ENCODE measurements at places on chromosomes 13 and 19.

- no peak for DNase-seq
Observed at GRCh38 chr19:35006342-35006998, 6.3 kb downstream of the GRAMD1A start.

DNA sequence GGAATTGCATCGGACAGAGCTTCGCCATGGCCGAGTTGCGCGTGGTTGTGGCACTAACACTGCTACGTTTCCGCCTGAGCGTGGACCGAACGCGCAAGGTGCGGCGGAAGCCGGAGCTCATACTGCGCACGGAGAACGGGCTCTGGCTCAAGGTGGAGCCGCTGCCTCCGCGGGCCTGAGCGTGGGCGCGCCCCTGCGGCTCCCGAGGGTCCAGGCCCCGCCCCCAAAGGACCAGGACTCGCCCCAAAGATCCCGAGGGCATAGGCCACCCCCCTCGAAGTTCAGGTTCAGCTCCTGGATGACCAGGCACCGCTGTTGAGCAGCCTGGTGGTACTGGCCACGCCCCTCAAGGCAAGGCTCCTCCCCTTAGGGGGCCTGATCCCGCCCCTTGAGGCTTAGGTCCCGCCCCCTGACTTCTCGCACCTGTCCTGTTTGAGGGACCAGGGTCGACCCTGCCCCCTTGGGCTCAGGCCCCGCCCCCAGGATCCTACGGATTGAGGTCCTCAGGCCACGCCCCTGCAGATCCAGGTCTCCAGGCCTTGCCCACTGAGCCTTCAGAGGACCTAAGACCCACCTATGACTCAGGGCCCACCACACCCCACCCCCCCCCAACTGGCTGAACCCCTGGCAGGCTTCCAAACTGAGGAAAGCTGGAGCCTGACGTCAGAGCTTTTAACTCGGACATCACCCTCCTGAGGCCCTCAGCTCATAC, 43.1 kb downstream of the CYP4F22 start:
- peak; percentile 53 for DNase-seq

DNA sequence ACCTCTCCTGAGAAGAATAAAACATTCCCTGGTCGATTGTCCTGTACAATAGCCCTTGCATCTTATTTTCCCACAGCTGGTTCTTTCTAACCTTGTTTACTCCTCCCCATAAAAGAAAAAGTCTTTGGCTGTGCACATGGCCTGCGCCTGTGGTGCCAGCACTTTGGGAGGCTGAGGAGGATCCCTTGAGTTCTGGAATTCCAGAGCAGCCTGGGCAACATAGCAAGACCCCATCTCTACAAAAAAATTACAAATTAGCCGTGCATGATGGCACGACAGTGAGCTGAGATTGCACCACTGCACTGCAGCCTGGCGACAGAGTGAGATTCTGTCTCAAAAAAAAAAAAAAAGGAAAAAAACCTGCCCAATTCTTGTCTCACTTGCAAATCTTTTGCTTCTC, 7.2 kb upstream of the NUP62 start:
- DNase-seq: no peak

DNA sequence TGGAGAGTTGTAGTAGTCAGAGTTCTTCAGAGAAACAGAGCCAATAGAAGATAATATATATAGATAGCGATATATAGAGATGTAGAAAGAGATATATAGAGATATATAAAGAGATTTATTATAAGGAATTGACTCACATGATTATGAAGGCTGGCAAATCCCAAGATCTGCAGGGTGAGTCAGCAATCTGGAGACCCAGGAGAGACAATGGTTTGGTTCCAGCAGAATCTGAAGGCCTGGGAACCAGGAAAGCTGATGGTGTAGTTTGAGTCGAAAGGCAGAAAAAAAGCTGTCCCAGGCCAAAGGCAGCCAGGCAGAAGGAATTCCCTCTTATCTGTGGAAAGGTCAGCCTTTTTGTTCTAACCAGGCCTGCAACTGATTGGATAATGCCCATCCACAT, 194.1 kb downstream of the NUFIP1 start:
- no peak for DNase-seq

- DNase-seq: no peak
Observed at GRCh38 chr19:9995084-9995483, 15.2 kb downstream of the COL5A3 start.

DNA sequence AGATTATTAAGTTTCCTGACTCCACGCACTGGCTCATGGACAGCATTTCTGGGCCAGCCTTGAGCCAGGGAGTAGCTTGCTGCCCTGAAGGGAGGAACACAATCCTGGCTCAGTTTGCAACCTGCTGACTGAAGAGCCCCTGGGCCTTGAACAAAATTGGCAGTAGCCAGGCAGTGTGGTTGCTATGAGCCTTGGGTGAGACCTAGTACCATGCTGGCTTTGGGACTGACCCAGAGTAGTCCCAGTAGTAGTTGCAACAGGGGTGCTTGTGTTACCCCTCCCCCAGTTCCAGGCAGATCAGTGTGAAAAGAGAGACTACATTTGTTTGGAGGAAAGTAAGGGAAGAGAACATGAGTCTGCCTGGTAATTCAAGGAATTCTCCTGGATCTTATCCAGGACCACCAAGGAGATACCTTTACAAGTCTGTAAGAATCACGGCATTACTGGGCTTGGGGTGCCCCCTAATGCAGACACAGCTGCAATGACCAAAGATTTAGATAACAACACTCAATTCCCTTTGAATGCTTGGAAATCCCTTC, 22.0 kb downstream of the ITGBL1 start:
- DNase-seq: no peak

DNA sequence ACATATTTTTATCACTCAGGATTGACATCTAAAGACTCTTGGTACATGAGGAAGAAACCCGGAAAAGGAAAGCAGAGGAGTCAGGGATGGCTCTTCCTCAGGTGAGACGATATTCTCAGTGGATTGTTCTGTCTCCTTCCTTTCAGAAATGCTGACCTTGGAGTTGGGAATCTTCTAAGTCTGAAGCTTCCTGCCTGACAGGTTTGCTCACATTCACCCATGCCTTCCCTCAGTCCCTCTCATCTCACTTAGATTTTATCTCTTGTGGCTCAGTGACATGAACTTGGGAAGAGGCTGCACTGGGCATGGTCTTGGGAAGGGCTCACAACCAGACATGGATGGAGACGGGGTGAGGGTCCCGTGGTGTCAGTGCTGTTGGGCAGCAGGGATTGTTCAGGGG, 6.7 kb downstream of the ZNF525 start:
- no peak for DNase-seq

DNA sequence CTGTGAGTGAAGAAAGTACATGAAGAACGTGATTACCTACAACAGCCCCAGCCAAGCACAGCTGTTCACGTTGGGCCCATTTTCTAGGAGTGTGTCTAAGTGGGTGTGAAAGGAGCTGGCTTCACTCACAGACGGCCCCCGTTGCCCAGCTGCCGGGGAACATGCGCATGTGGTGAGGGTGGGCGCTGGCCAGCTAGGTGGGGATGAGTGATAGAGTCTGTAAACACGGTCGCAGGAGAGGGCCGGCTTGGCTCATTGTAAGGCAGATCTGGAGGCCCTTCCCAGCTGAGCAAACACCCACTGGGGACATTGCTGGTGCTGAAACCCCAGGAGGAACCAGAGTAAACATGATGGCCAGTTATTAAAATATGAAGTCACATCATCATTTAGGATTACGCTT, 160.5 kb downstream of the TEX29 start:
- DNase-seq: no peak

GRCh38 chr13:97895383-97895782, 58.1 kb upstream of the IPO5 start:
- no peak for DNase-seq

DNA sequence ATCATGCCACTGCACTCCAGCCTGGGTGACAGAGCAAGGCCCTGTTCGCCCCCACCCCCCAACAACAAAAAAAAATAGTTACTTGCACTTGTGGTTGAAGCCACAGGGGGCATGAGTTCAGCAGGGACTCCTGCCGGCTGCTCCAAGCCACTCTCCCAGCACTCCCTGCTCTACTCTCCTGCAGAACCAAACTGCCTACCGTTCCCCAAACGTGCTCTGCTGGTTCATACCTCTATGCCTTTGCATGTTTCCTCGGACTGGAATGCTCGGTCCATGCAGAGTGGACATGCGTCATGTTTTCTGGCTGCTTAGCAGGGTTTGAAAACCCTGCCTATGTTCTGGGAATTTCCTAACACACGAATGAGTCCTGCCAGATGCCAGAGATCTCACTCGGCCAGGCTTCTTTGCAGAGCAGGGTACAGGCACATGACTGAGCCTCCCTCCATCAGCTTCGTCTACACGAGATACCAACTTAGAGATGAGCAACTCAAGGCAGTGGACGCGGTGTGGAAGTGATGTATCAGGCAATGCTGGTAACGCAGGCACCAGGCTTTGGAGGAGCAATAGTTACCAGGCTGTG, 8.5 kb upstream of the SLC25A15 start:
- DNase-seq: no peak

GRCh38 chr13:95492044-95492801, 60.3 kb upstream of the CLDN10 start:
- DNase-seq: no peak

GRCh38 chr19:4066176-4066606, 508 bp downstream of the ZBTB7A start:
- no peak for DNase-seq

- DNase-seq: no peak
Observed at GRCh38 chr13:99686157-99686572, 184.9 kb downstream of the TM9SF2 start.

DNA sequence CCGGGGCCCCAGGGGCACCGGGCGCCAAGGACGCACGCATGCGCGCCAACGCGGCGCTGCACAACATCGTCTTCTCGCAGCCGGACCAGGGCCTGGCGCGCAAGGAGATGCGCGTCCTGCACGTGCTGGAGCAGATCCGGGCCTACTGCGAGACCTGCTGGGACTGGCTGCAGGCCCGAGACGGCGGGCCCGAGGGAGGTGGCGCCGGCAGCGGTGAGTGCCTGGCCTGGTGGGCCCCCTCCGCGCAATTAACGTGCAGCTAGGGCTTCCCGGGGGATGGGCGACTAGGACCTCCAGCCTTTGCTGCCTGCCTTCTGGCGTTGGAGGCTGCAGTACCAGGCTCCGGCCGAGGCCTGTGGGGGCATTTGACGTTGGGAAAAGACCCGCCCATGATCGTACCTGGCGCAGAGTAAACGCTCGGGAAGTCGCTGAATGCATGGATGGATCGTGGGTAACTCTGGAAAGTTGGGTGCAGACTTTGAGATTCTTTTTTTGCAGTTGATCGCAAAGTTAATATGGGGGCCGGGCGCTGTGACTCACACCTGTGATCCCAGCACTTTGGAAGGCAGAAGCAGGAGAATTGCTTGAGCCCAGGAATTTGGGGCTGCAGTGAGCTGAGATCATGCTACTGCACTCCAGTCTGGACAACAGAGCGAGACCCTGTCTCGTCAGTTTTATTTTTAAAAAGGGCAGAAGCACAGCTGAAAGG, 7.3 kb downstream of the APC2 start:
- DNase-seq: no peak

- no peak for DNase-seq
Observed at GRCh38 chr19:40578442-40578908, 1.8 kb downstream of the SHKBP1 start.

DNA sequence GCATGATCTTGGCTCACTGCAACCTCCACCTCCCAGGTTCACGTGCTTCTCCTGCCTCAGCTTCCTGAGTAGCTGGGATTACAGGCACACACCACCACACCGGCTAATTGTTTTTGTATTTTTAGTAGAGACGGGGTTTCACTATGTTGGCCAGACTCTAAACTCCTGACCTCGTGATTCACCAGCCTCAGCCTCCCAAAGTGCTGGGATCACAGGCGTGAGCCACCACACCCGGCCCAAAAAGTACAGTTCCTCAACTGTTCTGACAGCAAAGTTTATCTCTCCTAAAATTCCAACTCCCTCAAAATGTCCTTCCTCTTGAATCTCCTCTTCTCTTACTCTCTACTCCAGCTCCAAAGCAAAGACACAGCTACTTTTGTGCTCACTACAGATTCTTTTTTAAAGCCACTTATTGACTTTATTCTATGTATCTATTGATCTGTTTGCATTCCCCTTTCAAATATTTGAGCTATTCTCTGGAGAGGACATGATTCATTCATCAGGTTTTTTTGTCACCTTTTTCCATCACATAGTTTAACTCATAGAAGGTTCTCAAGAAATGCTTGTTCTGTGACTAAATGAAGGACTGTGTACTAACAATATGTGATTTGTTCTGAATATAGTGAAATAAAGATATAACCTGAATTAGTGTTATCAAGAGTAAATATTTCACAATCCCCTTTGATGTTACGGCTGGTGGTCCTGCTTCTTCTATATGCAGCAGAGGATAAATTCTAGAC, 142.2 kb downstream of the TBC1D4 start:
- DNase-seq: no peak

DNA sequence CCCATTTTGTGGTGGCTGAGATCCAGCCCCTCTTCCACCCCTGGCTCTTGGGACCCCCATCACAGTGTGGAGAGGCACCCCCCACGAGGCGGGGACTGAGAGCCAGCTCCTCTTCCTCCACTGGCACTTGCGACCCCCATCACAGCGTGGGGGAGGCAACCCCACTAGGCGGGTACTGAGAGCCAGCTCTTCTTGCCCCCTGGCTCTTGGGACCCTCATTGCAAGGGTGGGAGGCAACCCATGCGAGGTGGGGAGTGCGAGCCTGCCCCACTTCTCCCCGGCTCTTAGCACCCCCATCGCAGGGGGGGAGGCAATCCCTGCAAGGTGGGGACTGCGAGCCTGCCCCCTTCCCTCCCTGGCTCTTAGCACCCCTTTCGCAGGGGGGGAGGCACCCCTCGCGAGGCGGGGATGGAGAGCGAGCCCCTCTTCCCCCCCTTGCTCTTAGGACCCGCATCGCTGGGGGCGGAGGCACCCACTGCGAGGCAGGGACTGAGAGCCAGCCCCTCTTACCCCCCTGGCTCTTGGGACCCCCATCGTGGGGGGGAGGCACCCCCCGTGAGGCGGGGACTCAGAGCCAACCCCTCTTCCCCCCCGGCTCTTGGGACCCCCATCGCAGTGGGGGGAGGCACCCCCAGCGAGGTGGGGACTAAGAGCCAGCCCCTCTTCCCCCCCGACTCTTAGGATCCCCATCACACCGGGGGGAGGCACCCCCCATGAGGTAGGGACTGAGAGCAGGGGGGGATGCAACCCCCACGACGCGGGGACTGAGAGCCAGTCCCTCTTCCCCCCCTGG, 364.6 kb upstream of the SPRY2 start:
- DNase-seq: no peak

DNA sequence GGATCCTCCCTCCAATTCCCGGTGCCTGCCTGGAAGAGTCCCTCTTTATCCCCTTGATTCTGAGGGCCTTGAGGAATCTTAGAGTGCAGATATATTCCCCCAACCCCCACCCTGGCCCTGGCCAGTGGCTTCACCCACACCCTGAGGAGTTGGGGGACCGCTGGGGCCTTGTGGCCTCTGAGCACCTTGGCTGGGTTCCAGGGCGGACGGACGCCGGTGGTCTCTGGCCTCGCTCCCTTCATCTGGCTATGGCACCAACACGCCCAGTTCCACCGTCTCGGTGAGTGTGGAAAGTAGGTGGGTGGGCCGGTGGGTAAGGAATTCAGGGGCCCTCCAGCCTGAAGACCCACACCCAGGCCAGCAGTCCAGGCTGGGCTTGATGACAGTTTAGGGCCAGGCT, 5.0 kb downstream of the MAST1 start:
- DNase-seq: no peak

Data from stimulated activated CD4-positive, alpha-beta T cell treated with anti-CD3 and anti-CD28 coated beads, Interleukin-1b, Interleukin-23, amount 100 ng/mL, for 1 hour (primary cell).